ENCODE measurements at places on chromosomes 1 and 21.
A peak's percentile ranks its signal among the peaks of the same experiment; 100 is the strongest.

- DNase-seq = no peak
Measured at GRCh38 chr1:82455342-82455741, 654.6 kb downstream of the ADGRL2 start.

DNA sequence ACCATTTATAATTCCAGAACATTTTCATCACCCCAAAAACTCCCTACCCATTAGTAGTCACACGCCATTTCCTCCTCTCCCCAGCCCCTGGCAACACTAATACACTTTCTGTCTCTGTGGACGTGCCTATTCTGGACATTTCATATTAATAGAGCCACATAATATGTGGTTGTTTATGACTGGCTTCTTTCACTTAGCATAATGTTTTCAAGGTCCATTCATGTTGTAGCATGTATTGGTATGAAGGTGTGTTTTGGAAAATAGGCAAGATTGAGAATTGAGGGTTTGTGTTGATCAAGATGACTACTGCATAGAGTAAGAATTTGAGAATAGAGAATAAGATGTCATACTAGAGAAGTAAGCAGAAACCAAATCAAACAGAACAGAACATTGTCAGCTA lies 67.5 kb downstream of the ZFYVE9 start:
- DNase-seq = no peak

DNA sequence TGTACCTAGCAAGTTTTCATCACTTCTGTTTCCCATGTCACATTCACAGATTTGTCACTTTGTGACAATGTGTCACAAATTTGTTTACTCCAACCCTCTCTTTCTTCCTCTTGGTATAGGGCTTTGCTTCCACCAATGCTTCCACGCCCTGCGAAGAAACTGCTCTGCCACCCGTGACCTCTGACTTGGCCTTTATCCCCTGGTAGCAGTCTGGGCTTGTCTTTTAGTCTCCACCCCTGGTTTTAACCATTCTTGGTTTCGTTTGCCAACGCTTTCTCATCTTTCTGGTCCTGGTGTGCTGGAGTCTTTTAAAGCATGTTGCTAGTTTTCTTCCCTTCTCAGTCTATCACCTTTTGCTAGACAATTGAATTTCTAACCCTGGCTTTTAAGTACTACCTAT lies 8.1 kb downstream of the TACSTD2 start:
- no peak for DNase-seq

DNA sequence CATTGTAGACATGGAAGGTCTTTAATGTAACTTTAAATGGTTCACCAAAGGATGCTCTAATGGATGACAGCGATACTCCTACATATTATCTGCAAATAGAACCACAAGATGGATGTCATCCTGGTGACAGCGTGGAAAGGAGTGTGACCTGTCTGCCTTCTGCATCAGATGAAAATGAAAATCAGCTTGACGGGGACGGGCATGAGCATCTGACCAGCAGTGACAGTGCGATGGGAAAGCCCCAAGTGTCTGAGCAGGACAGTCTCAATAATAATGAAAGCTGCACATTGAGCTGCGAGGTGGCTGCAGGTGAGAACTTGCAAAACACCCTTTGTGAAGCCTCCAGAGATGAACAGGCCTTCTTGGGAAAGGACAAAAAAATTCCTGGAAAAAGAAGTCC lies 25.2 kb downstream of the CNST start:
- DNase-seq = peak; percentile 42

GRCh38 chr1:226920446-226920894 lies 19.6 kb upstream of the COQ8A start:
- no peak for DNase-seq

GRCh38 chr1:215056584-215056983 lies 26.0 kb upstream of the KCNK2 start:
- DNase-seq = no peak
